Stimulated activated CD8-positive, alpha-beta memory T cell treated with anti-CD3 and anti-CD28 coated beads, Interleukin-2, amount 100 ng/mL, for 1 hour (primary cell): ENCODE measurements at places on chromosomes 3 and 15.

DNA sequence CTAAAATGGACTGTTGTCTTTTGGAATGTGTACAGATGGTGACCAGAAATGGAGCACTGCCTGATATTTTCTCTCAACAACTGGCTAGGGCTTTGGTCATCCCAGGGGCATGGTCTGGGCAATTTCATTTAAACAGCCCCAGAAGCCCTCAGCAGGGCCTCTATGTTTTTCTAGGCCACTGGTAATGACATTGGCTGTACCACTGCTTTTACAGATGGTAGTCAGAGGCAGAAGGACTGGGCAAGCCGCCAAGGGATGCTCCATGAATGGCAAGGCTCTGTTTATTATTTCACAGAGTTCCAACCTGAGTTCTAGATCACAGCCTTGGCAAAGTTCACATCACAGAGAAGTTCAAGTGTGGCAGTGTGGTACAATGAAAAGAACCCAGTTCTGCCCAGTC lies 37.0 kb upstream of the LMCD1 start:
- DNase-seq = no peak

DNA sequence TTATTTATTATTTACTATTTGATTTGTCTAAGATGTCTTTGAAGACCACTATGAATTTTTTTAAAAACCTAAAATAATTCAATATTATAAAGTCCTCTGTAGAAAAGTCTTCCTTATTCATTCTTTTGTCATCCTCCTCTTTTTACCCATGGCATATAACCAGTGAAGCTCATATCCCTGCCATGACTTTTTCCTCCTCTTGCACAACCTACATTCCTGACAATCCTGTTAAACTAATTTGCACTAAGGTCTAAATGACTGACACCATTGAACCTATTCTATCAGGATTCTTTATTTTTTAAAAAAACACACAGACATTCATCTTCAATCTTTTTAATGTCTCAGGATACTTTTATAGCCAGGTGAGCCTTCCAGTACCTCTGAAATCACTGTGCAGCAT lies 159.9 kb upstream of the SLC2A2 start:
- DNase-seq = no peak

DNA sequence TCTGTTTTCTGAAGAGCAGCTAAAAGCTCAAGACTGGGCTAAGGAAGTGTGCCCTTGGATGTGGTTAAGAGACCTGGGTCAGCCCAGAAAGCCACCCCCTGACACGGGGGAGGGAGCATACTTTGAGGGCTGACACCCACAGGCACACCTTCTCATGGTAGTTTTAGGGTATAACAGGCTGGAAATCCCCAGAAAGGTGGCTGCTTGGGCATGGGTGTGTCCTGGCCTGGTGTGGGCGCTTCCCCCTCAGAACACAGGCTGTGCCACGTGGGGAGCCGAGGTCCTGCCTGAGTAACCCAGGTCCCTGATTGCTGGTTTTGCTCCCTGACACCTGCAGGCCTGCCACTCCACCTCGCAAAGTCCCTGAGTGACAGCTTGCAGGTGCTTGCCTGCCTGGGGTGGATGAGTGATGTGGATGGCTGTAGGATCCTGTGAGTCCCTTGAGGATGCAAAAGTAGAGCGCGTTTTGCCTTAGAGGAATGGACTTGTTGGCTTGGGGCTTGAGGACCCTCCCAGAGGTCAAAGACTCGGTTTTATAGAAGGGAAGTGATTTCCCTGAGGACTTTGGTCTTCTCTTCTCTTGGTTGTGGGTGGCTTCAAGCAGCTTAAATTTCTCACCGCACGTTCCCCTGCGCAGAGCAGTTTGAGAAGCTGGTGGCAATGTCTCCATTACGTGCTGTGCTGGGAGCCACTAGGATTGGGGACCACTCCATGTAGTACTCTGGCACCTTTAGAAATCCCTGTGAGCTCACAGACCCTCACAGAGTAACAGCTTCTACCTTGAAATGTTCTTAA lies 94.4 kb downstream of the DNASE1L3 start:
- DNase-seq = peak; percentile 12

GRCh38 chr15:92095693-92096092 lies 242.2 kb downstream of the SLCO3A1 start:
- no peak for DNase-seq

GRCh38 chr3:58626841-58627569 lies 39.6 kb downstream of the FAM3D start:
- DNase-seq = no peak

DNA sequence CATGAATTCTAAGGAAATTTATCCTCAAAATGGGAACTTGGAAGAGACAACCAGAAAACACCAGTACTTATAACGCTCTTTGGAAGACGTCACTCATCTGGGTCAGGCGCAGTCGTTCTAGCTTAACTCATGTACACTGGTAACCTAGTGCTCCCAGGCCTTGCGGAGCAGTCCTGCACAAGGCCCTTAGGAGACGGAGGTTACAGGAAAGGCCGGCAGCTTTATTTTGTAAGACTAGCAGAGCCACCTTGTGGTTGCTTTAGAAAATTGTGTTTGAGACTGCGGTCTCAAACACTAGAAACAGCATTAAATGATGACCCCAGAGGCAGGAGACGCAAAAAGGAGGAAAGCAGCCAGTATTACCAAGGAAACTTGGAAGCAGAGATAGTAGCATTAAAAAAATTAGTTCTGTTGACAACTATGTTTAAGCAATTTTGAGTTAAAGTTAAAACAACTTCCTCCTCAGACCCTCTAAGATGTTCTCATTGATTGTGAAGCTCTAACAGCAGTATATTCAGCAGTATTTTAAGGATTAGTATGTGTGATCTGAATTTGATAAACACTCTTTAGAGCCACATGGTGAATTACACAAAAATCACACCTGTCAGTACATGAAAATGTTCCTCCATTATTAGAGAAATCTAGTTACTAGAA lies 141.9 kb upstream of the C2CD4B start:
- no peak for DNase-seq

GRCh38 chr15:64702816-64703631 lies 72.4 kb downstream of the RBPMS2 start:
- DNase-seq = peak; percentile 94

DNA sequence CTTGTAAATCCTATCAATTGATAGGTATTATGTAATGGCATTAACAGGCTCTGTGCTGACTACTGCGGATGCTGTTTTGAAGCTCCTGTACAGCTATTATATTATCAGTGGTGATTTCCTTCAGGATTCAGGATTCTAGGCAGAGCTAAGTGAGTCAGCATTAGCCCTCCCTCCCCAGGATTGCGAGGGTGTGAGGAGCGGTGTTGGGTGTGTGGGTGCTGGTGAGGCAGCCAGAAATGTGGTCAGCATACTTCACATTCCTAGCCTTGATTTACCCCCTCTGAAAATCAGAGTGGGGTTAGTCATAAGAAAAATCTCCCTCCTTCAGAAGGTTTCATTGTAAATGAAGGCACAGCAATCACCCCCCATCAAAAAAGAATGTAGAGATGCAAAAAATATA lies 72.5 kb downstream of the SNTN start:
- no peak for DNase-seq

- no peak for DNase-seq
Observed at GRCh38 chr3:30843877-30844276, 50.6 kb downstream of the GADL1 start.

GRCh38 chr3:196660381-196661166 lies 21.1 kb downstream of the NRROS start:
- DNase-seq = no peak

DNA sequence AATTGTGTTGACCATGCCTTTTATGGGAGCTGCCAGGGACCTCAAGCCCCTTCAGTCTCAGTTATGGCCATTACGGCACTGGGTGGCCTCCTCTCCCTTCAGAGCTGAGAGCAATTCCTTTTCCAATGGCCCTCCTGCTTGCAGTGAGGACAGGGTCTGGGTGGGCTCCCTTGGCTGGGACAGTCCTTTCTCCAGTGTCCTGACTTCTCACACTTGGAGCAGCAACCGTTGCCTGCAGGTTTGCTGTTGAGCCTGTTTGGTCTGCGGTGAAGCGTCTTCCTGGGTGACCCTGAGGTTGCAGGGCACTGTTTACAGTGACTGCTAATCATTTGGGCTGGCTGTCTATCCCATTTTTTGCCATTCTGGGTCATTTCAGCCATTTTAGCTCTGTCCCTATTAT lies 3.5 kb upstream of the CCDC80 start:
- no peak for DNase-seq

DNA sequence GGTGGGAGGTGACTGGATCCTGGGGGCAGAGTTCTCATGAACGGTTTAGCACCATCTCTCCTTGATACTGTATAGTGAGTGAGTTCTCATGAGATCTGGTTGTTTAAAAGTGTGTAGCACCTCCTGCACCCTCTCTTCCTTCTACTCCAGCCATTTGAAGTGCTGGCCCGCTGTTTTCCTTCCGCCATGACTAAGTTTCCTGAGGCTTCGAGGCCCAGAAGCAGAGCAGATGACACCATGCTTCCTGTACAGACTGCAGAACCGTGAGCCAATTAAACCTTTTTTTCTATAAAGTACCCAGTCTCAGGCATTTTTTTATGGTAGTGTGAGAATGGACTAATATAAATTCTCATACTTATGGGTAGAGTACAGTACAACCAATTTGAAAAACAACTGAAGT lies 123.6 kb upstream of the BHLHE40 start:
- no peak for DNase-seq

GRCh38 chr3:52299879-52300611 lies 12.4 kb downstream of the GLYCTK start:
- no peak for DNase-seq

DNA sequence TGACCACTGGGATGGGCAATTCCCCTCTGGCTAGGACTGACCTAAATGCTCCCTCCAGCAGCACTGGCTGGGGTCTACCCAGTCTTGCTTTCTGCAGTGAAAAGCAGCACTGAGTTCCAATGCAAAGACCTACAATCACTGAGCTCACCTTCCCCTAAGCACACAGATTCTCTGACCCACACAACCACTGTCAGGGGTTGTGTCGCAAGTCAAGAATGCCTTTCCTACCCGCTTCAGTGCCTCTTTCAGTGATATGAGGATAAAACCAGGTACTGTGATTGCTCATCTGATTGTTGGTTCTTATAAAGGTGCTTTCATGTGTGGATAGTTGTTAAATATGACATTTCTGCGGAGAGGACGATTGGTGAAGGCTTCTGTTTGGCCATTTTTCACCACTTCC lies 345.6 kb downstream of the GAP43 start:
- DNase-seq = no peak

DNA sequence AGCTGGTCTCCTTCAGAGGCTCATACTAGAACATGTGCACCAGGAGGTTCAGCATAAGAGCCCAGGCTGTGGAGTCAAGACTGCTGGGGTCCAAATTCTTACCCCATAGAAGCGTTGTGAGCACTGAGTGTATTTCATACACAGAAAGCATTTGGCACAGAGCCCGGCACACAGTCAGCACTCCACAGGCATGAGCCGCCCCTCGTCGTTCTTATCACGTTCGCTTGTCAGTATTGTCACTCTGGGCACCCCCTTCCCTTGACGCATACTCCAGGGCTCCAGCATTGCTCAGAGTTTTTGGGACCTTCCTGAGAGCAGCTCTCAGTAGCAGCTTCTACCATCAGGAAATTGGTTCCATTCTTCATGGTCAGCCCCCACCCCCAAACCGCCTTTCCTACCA lies 25.2 kb downstream of the CORO2B start:
- DNase-seq = no peak

DNA sequence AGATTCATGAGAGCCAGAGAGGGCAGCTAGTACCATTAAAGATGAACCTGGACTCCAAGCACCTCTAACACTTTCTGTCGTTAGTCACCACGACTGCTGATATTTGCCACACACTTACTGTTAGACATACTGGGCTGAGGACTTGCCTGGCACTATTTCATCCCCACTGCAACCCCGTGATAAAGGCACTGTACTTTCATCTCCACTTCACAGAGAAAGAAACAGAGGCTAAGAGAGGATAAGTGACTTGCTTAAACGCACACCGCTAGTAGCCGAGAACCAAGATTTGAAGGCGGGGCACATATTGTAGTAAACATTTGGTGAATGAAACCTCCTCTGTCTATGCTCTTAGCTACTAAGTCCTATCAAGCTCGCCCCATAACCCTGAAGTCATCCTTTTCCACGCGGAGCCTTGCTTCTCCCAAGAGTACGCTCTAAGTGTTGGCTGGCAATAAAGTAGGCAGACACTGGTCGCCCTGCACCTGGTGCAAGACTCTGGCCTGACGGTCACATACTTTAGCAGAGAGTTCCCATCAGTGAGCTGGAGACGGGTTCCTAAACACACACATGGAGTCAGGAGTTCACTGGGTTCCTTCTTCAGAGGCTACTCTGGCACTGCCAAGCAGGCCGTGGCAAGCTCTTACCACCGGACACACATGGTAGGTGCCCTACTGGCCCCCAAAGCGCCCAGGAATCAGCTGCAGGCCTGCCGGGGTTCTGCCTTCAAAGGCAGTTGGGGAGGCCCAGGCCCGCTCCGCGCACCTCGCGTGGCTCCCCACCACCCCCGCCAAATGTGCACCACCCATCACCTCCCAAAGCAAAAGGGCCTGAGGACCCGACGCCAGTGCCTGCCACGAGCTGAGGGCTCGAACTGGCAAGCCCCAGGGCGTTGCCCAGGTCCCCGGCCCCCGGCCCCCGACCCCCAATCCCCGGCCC lies 951 bp downstream of the POMGNT2 start:
- DNase-seq = no peak

GRCh38 chr3:15541371-15541770 lies 19.9 kb upstream of the COLQ start:
- DNase-seq = no peak

- DNase-seq = no peak
Observed at GRCh38 chr3:61360297-61360965, 109.2 kb upstream of the FHIT start.

DNA sequence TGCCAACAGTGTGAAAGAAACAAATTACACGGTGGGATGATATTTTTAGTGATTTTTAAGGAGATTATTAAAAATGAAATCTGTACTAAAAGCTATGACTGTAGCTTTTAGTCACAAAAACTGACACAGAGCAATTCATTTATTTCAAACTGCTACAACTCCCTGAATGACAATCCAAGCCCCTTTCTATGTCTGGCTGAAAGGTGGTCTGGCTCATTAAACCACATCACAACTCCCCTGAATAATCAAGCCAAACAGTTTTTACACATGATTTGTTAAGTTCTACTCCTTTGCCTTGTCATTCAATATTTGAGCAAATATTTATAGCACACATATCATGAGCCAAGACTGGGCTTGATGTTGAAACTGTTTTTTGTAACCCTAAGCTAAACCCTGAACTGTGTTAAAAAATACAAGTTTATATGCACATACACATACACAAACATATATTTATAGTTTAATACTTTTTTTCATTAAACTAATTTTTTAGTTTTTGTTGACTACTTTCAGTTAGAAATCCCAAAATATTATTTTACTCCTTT lies 125.5 kb downstream of the RBMS3 start:
- no peak for DNase-seq

DNA sequence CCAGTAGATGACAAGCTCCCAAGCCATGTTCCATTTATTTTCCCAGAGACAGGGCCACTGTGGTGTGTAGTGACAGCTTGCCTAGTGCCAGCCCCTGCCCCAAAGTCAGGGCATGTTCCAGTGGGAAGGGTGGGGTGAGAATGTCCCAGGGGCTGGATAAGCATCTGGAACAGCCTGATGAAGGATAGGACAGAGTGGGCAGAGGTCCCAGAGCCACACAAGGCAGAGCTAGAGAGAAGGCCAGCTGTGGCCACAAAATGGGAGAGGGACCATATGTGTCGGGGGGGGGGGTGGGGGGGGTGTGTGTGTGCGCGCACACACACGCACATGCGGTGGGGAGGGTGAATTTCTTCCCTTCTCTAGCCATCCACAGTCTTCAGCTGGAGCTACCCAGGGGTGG lies 27.0 kb upstream of the TSPAN3 start:
- DNase-seq = no peak

- no peak for DNase-seq
Observed at GRCh38 chr3:135213822-135214221, 418.8 kb downstream of the EPHB1 start.

- no peak for DNase-seq
Observed at GRCh38 chr3:183576487-183577107, 21.1 kb upstream of the KLHL6 start.
